Colonic mucosa (tissue), 4 donors: ENCODE measurements at places on chromosomes 2 and 18. TPM values are rescaled to one million over a fixed set of nuclear protein-coding genes. Genes with fewer than 3 reads are reported as not detected.
A peak's percentile ranks its signal among the peaks of the same experiment; 100 is the strongest.

Gene CNTNAP5
- 0.35 TPM for total RNA-seq

DNA sequence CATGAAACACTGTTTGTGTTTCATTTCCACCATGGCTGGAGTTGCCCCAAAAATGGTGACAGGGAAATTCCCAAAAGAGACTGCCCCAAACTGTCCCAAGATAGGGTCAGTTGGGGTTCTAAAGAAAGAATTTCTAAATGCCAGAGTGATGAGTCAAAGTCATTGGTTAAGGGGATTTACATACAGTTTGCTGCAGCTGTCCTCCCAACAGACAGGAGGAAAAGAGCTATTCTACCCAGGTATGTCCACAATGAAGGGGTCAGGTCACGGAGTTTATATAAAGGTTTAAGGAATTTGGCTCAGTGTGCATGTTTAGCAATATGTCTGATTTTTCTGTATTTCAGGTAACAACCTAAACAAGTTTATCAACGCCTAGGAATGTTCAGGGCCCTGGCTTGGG is 344.1 kb downstream of the TDRD15 start:
- H3K36me3 ChIP-seq = no peaks in the 10 kb centered on the region
- no peaks in the 10 kb centered on the region for H3K4me1 ChIP-seq
- H3K27ac ChIP-seq = no peak overlapping the region
- no peaks in the 10 kb centered on the region for H3K27me3 ChIP-seq
- no peak overlapping the region for H3K4me3 ChIP-seq
- no peak for DNase-seq

Gene ITGAV
- total RNA-seq = 54.6 TPM

DNA sequence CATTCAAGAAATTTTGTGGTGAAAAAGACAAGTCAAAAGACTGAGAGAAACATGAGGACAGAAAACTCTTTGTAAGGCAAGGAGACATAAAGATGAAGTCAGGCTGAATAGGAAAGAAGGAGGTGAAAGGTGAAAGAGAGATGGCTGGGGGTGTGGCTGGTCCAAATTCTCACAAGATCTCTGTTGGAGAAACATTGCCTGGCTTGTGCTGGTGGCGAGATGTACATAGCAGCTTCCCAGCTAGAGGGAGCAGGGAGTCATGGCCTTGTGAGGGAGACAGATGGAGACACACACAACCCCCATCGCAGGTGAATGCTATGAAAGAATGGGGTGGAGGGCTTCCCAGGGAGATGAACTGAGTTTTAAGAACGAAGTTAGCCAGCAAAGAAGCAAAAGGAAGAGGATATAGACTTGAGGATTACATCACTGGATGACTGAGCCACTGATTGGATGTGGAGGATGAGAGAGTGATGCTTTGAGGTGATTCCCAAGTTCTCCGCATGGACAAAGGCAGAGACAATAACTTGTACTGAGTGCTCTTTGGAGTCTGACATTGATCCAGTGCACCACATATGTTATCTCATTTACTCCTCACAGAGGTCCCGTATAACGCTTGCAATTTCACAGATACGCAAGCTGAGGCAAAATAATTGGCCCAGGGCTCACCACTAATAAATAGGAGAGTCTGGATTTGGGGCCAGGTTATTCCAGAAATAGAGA is 3.7 kb upstream of the EMX1 start:
- H3K36me3 ChIP-seq = no peaks in the 10 kb centered on the region
- H3K4me3 ChIP-seq = no peak overlapping the region
- H3K27ac ChIP-seq = no peak overlapping the region
- peaks cover 72% of the 10 kb centered on the region for H3K27me3 ChIP-seq

Gene TSN
- 48.0 TPM for total RNA-seq

- H3K27ac ChIP-seq = no peak overlapping the region
- H3K27me3 ChIP-seq = no peaks in the 10 kb centered on the region
- H3K4me3 ChIP-seq = no peak overlapping the region
These were observed 84.2 kb downstream of the ARL4C start for GRCh38 chr2:234412726-234413125.

Gene GPAT2
- 6.6 TPM for total RNA-seq

- peak; percentile 50 for DNase-seq
- H3K4me1 ChIP-seq = peaks cover 6% of the 10 kb centered on the region
- H3K27ac ChIP-seq = no peak overlapping the region
- no peaks in the 10 kb centered on the region for H3K36me3 ChIP-seq
- no peak overlapping the region for H3K4me3 ChIP-seq
These were observed 17.5 kb upstream of the FAHD2A start for GRCh38 chr2:95384854-95385569.

GRCh38 chr2:7736646-7737305 is 819.6 kb downstream of the RNF144A start:
- no peak for DNase-seq
- H3K27ac ChIP-seq = no peak overlapping the region
- no peaks in the 10 kb centered on the region for H3K36me3 ChIP-seq
- no peaks in the 10 kb centered on the region for H3K4me1 ChIP-seq

DNA sequence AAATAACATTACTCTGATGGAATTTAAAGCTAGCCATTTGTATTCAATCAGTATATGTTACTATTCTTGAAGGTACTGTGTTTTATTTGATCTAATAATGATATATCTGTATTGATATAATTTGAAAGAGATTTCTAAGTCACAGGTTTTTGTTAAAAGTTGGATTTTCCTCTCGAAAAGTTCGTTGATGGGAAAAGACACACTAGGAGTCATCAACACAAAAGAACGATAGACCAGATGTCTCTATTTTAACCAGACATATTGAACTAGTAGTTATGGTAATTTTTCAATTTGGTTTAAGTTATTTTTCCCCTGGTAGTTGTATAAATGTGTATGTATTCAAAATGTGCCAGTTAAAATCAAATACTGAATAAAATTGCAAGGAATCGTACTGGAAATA is 2.5 kb downstream of the ASXL3 start:
- no peaks in the 10 kb centered on the region for H3K27me3 ChIP-seq
- H3K36me3 ChIP-seq = no peaks in the 10 kb centered on the region
- H3K4me1 ChIP-seq = no peaks in the 10 kb centered on the region
- no peak for DNase-seq
- H3K4me3 ChIP-seq = no peak overlapping the region
- no peak overlapping the region for H3K27ac ChIP-seq

- H3K36me3 ChIP-seq = no peaks in the 10 kb centered on the region
- H3K4me3 ChIP-seq = no peak overlapping the region
- no peaks in the 10 kb centered on the region for H3K4me1 ChIP-seq
- no peak overlapping the region for H3K27ac ChIP-seq
These were observed 42.3 kb downstream of the SMAD2 start for GRCh38 chr18:47888156-47888555.

Gene INHA
- not detected for total RNA-seq

DNA sequence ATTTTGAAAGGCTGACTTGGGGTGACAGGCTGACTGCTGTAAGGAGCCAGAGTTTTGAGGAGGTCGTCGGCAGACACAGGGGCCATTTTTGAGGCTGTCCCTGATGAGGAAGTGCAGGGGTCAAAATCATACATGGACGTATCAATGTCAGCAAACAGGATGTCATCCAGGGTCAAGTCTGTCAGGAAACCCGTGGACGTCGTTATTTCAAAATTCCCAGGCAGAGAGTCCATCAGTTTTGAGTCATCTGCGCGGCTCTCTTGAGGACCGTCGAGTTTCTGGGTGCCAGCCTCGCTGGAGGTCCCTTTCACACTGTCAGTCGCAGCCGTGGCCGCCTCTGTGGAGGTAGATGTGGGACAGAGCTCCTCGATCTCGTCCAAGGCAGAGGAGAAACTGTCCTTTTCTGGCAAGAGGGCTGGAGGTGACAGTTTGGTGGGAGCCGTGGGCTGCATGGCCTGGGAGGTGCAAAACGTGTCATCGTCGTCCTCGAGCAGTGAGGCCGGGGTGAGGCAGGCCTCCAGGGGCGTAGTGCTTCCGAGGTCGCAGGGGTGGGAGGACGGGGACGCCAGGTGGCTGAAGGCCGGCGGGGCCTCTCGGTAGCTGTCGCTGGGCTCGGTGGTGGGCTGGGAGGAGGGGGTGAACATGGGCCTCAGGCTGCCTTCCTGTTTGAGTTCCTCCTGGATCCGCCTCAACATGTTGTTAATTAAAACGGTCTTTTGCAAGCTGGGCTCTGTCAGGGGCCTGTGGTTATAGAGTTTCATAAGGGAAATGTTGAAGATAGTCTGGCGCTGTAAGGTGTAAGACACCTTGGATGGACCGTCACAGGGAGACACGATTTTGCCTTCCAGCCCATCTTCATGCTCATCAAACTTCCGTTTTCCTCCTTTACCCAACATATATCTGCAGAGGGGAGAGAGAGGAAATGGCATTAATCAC is 17.5 kb downstream of the SERTAD2 start:
- peak overlapping the region; percentile 23 for H3K27ac ChIP-seq
- no peak overlapping the region for H3K4me3 ChIP-seq
- H3K36me3 ChIP-seq = peaks cover 7% of the 10 kb centered on the region
- no peaks in the 10 kb centered on the region for H3K27me3 ChIP-seq
- DNase-seq = no peak

DNA sequence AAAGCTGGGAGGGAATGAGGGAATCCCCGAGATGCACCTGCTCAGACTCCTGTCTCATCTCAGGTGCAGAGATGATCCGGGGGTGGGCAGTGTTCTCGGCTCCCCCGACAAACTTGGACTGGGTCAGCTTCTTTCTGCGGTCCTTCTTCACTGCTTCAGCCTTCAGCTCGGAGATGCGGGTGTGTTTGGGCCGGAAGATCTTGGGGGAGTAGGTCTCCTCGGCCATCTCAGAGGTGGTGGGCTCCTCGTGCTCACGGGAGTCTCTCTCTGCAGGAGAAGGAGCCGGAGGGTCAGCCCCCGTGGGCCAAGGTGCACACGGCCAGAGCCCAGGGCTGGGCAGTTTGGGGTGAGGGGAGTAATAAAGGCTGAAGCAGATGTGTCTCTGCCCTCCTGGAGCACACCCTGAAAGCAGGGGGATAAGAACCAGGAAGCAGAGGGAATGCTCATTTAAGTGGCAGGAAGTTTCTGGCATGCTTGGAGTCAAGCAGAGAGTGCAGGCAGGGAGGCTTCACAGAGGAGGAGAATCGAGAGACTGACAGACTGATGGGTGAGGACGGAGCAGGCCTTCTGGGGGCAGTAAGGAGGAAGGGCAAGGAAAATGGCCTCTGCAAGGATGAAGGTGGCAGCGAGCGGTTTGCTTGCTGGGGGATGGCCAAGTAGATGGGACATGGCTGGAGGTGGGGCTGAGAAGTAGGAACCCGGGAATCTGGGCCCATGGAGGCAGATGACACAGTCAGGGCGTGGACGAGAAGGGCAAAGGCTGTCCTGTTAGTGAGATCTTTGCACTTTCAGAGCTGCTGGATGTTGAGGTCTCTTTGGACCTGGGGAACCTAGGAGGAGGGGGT is 16.3 kb downstream of the IGFBP5 start:
- no peak overlapping the region for H3K4me3 ChIP-seq
- no peaks in the 10 kb centered on the region for H3K36me3 ChIP-seq
- H3K27me3 ChIP-seq = no peaks in the 10 kb centered on the region

Gene MPP4
- total RNA-seq = not detected

Gene LRATD1
- total RNA-seq = 227 TPM

- H3K4me1 ChIP-seq = peaks cover 6% of the 10 kb centered on the region
- H3K27ac ChIP-seq = peak overlapping the region; percentile 91
- H3K4me3 ChIP-seq = peak overlapping the region; percentile 87
- no peaks in the 10 kb centered on the region for H3K27me3 ChIP-seq
- H3K36me3 ChIP-seq = no peaks in the 10 kb centered on the region
- DNase-seq = no peak
These were observed 762 bp upstream of the SPOPL start for GRCh38 chr2:138500592-138501424.

DNA sequence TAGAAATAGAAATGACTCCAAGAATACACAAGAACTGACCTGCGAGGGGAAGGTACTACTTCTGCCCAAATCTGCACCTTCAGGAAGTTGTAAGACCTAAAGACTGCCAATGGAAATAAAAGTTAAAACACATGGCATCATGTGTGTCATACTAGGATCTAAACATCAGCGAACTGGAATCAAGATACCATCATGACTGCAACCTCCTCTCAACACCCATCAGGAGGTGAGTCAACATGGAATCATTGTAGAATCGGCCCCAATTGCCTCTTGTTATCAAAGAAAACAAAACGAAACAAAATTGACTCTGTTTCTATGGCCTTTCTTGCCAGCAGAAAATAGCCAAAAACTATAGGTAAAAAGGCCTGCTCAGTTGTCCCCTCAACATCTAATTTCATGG is 15.1 kb downstream of the RDH14 start:
- DNase-seq = no peak
- no peaks in the 10 kb centered on the region for H3K27me3 ChIP-seq
- no peak overlapping the region for H3K27ac ChIP-seq
- no peak overlapping the region for H3K4me3 ChIP-seq

- H3K4me3 ChIP-seq = no peak overlapping the region
- no peaks in the 10 kb centered on the region for H3K36me3 ChIP-seq
- DNase-seq = no peak
- H3K27me3 ChIP-seq = no peaks in the 10 kb centered on the region
These were observed 322.6 kb upstream of the REV1 start for GRCh38 chr2:99812426-99812825.

Gene TRIM43
- total RNA-seq = not detected

- no peaks in the 10 kb centered on the region for H3K4me1 ChIP-seq
- no peak overlapping the region for H3K4me3 ChIP-seq
- DNase-seq = no peak
- no peaks in the 10 kb centered on the region for H3K36me3 ChIP-seq
- no peaks in the 10 kb centered on the region for H3K27me3 ChIP-seq
- no peak overlapping the region for H3K27ac ChIP-seq
These were observed 16.9 kb downstream of the ZAP70 start for GRCh38 chr2:97730245-97730644.
